ENCODE measurements at places on chromosomes 11 and 22.
A peak's percentile ranks its signal among the peaks of the same experiment; 100 is the strongest.

DNA sequence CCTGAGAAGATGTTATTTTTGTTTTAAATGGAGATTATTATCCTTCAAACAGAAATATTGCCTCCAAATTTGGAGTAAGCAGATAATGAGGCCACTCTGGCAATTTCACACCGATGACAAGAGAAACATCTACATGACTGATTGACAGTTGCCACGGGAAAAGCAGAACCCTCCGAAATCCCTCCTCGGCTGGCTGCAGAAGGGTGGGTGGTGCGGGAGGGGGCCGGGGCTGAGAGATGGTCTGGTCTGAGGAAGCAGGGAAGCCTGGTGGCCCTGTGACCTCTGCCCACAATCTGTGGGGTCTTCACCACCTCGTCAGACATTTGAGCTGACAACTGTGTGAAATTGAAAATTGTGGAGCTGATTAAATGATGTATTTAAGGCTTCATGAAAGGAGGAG, 503.2 kb downstream of the MN1 start:
- no peak overlapping the region for H3K4me3 ChIP-seq
- no peak overlapping the region for H3K27ac ChIP-seq
- no peak for DNase-seq
- peaks cover 54% of the 10 kb centered on the region for H3K27me3 ChIP-seq
- no peaks in the 10 kb centered on the region for H3K4me1 ChIP-seq

DNA sequence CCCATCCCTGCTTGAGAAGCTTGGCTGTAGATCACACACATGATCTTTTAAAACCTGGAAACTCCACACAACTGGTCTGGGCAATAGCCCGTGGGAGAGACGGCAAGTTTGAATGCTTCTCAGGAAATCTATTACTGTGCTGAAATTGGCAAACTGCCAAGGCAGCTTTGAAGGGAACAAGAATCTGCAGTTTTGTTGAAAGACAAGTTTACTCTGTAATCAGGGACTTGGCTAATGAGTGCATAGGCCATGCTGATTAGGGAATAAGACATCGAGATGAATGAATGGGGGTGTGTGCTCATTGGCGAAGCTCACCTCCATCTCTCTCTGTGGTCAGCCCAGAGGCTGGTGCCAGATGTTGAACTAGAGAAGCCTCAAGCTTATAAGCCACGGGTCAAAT, 218.8 kb downstream of the HIPK3 start:
- H3K27ac ChIP-seq = no peak overlapping the region
- H3K4me1 ChIP-seq = no peaks in the 10 kb centered on the region
- H3K27me3 ChIP-seq = peaks cover 53% of the 10 kb centered on the region
- no peaks in the 10 kb centered on the region for H3K36me3 ChIP-seq
- no peak overlapping the region for H3K4me3 ChIP-seq

- H3K4me1 ChIP-seq = no peaks in the 10 kb centered on the region
- H3K36me3 ChIP-seq = no peaks in the 10 kb centered on the region
- H3K27ac ChIP-seq = no peak overlapping the region
- no peak for DNase-seq
These were observed 29.6 kb downstream of the SOX6 start for GRCh38 chr11:16326679-16327297.

- H3K4me3 ChIP-seq = no peak overlapping the region
- H3K4me1 ChIP-seq = peaks cover 6% of the 10 kb centered on the region
- H3K27me3 ChIP-seq = peaks cover 19% of the 10 kb centered on the region
- H3K27ac ChIP-seq = no peak overlapping the region
- no peaks in the 10 kb centered on the region for H3K36me3 ChIP-seq
These were observed 51.8 kb upstream of the SC5D start for GRCh38 chr11:121240650-121241303.

DNA sequence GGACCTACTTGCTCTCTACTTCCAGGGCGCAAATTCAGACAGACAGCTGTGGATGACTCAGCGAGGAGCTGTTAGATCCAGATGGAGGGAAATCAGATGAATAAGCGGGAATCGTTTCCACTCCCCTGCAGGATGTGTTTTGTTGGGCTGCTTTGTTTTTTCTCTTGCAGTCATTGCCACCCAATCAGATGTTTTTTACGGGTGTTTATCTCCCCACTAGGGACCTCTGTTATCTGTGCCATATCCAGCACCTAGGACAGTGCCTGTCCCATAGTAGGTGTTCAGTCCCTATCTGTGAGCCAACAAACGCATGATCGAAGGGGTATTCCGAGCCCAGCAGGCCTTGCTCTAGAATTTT, 51.1 kb upstream of the PARVG start:
- peaks cover 6% of the 10 kb centered on the region for H3K4me1 ChIP-seq
- no peak overlapping the region for H3K27ac ChIP-seq
- peaks cover 9% of the 10 kb centered on the region for H3K36me3 ChIP-seq
- H3K4me3 ChIP-seq = no peak overlapping the region
- no peaks in the 10 kb centered on the region for H3K27me3 ChIP-seq
- DNase-seq = no peak

- DNase-seq = no peak
- H3K4me1 ChIP-seq = no peaks in the 10 kb centered on the region
- no peak overlapping the region for H3K4me3 ChIP-seq
- H3K36me3 ChIP-seq = no peaks in the 10 kb centered on the region
These were observed 82.4 kb upstream of the BIRC3 start for GRCh38 chr11:102234779-102235439.

- no peak for DNase-seq
- no peak overlapping the region for H3K27ac ChIP-seq
- no peak overlapping the region for H3K4me3 ChIP-seq
These were observed 494.1 kb downstream of the DLG2 start for GRCh38 chr11:85132851-85133585.

GRCh38 chr22:44753189-44754042, 1.0 kb downstream of the ARHGAP8 start:
- no peaks in the 10 kb centered on the region for H3K36me3 ChIP-seq
- H3K27ac ChIP-seq = no peak overlapping the region
- H3K27me3 ChIP-seq = peaks cover 68% of the 10 kb centered on the region
- peaks cover 4% of the 10 kb centered on the region for H3K4me1 ChIP-seq
- H3K4me3 ChIP-seq = peak overlapping the region; percentile 68

DNA sequence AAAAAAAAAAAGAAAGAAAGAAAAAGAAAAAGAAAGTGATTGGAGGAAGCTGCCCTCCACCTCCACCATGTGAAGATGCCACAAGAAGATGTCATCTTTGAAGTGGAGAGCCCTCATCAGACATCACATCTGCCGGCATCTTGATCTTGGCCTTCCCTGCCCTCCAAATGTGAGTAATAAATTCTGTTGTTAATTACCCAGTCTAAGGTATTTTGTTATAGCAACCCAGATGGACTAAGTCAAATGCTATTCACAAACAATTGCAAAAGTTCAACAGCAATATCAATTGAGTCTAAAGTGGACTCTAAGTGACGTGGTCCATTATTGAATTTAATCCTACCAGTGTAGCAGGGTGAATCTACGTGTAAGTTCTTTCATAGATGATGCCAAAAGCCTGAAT, 55.9 kb upstream of the NUP160 start:
- no peaks in the 10 kb centered on the region for H3K36me3 ChIP-seq
- no peaks in the 10 kb centered on the region for H3K27me3 ChIP-seq
- peaks cover 12% of the 10 kb centered on the region for H3K4me1 ChIP-seq
- no peak overlapping the region for H3K27ac ChIP-seq

DNA sequence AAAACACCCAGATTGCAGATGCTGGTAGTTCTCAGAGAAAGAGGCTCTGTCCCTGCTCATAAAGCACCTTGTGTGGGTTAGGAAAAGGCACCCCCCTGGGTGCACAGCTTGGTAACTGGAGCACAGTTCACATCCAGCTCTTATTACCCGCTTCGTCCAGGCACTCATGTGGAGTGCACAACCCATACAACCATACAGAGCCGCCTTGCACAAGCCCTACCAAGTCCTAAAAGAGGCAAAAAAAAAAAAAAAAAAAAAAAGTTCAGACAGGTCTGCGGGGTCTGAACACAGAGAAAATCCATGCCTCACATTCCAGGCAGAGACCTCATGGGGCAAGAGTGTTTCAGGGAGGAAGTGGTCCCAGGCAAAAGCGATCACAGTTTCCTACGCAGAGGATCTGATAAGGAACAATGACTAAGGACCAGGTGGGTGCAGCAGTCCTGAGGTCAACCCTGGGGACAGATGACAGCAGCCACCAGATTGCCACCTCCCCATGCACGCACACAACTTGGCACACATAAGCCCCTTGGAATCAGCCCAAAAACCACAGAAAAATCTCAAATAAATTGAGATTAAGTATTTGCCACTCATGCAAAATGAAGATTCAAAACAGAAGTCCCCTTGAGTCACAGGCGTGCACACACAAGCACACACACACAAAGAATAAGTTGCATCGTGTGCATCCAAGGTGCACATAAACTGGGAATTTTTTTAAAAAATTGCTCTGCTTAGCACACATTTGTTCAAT, 12.3 kb downstream of the MB start:
- no peak overlapping the region for H3K4me3 ChIP-seq
- no peaks in the 10 kb centered on the region for H3K36me3 ChIP-seq
- no peaks in the 10 kb centered on the region for H3K4me1 ChIP-seq
- no peak for DNase-seq
- no peak overlapping the region for H3K27ac ChIP-seq

DNA sequence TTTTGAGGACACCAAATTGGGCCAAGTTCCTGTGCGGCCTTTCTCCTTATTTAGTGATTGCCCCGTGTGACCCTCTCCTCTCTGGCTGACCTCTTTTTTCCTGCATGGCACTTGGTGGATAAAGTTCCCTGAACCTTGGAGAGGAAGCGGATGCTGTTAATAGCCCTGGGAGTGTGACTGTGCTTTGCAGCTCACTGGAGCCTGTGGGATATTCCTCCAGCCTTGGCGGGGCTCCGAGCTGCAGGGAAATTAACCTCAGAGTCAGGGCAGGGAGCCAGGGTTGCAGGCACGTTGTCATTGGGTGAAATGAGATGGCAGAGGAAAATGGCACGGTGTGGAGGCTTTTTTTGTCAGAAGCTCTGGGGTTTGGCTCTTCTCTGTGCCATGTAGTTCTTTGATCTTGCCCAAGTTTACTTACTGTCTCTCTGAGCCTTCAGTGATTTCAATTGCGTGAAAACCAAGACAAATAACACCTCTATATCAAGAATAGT, 965 bp downstream of the OR9Q1 start:
- no peaks in the 10 kb centered on the region for H3K36me3 ChIP-seq
- H3K4me1 ChIP-seq = no peaks in the 10 kb centered on the region
- H3K4me3 ChIP-seq = no peak overlapping the region
- DNase-seq = no peak
- peaks cover 10% of the 10 kb centered on the region for H3K27me3 ChIP-seq
